ENCODE measurements at places on chromosomes 3 and 15.

GRCh38 chr3:10986592-10986991, 6.0 kb upstream of the SLC6A1 start:
- DNase-seq: no peak

DNA sequence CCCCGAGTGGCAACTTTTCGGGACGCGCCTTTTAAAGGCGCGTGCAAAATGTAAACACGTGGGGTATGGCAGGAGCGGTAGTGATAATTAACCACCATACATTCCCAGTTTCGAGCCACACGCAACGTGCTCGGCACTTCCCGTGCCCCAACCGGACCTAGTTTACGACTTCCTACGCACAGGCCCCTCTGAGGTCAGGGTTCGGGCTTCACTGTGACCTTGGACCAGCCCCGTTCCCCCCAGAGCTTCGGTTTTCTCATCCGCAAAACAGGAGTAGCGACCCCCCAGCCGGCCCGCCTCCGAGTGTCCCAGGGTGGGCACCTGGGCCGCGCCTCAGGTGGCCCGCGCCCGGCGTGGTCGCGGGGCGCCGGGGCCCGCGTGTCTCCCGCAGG, 451 bp downstream of the CHCHD4 start:
- DNase-seq: peak; percentile 73

DNA sequence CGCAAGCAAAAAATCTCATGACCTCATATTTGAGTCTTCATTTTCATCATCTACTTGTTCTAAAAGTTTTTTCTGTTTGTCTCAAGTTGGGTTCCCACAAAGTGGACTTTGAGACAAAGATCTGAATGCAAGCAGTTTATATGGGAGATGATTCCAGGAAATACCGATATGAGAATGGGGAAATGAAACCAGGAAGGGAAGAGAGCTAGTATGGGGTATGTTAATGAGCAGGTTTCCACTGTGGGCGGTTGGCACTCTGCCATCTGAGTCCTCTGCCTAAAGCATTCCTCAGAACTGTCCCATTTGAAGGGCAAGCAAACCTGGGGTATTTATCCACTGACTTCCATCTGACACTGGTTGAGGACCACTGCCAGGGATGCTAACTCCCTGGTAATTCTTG, 8.8 kb downstream of the ADPRH start:
- DNase-seq: peak; percentile 66

DNA sequence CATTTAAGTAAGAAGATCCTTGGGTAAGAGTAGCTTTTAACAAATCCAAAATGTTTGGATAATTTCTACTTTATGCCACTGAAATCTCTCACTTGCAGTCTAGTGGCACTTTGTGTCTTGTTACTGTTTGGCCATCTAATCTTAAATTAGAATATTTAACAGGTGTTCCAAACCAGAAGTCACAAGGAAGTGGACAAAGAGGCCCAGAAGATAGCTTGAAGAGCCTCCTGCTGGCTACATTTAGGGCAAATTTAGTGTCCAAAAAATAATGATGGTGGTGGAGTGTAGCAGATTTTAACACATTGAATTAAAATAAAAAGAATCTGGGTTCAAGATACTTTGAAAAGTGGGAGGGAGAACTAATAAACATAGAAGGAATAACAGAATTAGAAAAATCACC, 172.2 kb downstream of the GHSR start:
- no peak for DNase-seq

DNA sequence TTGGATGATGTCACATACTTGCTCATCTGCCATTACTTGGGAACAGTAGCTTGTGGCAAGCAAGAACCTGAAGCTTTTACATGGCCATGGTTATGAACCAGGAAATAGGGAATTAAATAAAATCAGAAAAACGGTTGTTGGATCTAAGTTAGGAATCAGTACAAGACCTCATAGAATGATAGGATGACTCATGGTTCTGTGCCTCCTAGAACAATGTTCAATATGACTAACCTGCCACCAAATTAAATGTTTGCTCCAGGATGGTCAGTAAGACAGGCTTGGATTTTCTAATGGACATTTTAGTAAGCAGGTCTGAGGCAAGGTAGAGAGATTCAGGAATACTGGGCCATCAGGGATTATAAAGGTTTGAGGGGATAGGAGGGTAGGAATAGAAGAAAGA, 218.9 kb downstream of the PLOD2 start:
- DNase-seq: no peak

- peak; percentile 29 for DNase-seq
Observed at GRCh38 chr15:49901996-49902684, 216.9 kb downstream of the ATP8B4 start.

DNA sequence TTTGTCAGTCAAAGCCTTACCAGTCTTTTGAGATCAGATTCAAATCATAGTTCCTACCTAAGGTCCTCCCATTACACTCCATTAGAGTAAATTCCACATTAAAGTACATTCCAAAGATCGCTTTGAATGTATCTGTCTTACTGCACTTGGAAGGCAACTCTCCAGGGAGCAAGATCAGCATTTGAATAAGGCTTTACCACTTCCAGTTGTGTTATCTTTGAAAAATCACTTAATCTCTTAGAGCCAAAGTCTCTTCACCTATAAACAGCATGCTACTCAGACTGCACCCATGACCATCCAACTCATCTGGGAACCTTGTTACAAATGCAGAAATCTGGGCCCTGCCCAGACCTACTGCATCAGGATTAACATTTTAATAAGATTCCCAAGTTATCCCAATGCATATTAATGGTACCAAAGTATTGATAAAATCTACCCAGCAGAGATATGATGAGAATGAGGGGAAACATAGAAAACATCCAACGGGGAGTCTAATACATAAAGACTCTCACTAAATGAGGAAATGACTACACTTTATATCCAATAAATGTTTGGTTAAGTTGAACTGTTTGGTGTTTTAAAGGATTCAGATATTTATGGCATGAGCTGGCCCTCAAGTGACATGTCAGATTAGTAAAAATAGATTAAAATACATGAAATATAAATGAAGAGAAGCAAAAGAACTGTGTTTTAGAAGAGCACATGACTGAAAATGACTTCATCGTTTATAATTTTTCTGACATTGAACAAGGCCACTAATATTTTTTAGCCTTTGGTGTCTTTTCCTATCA, 75.9 kb downstream of the TNIK start:
- no peak for DNase-seq

DNA sequence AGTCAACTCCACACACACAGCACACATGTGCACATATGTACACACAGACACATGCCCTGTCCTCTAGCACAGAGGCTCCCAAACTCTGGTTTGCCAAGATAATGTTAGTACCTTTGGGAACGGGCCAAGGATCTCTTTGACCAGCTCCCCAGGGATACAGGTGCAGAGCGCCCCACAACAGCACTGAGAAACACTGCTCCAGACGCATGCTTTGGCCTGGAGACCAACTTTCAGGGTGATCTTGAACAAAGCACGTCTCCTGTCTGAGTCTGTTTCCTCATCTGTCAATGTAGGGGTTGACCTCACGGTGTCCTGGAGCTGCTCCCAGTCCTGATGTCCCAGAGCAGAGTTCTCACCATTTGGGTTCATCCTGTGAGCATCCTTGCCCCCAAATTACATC, 15.9 kb upstream of the SKOR1 start:
- no peak for DNase-seq

GRCh38 chr3:129425619-129426018, 2.8 kb downstream of the EFCAB12 start:
- DNase-seq: no peak

DNA sequence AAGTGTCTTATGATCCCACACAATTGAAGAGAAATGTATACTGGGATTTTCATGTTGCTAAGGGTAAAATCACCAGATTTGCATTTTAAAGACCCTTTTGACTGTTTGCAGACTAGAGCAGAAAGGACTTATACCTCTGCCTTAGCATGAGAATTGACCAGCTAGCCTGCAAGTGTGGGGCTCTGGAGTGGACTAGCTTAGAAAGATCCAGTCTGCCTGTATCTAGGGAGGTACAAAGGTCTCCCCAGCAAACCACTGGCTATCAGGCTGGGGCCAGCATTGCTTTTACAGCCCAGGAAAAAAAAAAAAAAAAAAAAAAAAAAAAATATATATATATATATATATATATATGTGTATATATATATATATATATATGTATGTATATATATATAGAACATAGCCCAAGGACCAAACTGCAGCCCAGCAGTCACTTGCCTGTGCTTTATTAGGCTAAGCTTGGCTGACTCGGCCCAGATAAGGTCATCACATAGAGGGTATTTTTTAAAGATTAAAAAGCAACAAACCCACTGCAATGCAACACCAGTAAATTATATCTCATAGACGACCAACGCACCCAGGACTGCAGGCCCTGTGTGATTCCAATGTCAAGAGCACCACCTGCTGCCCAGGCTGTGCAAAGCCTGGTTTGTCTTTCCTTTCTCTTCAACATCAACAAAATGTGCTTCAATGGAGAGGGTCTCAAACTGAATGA, 63.7 kb downstream of the DCLK3 start:
- DNase-seq: peak; percentile 82

- DNase-seq: no peak
Observed at GRCh38 chr15:40746916-40747418, 8.1 kb downstream of the RMDN3 start.

DNA sequence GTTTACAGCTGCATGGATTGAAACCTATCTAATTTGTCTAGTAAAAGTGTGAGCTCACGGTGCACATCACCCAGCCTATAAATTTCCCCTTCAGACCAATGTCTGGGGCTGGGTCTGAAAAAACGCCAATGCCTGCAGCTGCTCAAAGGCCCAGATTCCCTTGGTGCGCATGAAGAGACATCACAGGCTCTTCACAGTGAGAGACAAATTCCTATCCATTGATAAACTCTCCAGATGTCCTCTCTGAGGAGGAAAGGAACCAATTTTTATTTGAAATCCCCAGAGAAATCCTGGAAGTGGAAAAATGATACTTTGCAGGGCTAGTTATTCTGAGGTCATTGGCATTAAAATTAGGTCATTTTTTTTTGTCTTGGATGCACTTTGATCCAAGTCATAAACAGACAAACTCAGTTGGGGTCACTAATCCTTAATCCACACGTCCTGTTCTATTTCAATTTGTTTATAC, 360.5 kb downstream of the EPHA3 start:
- DNase-seq: no peak

GRCh38 chr3:156120528-156121251, at the start of gene KCNAB1:
Gene KCNAB1, plus strand, starts transcription at chr3:156120578.
- DNase-seq: no peak

- no peak for DNase-seq
Observed at GRCh38 chr3:23856286-23856685, 50.5 kb downstream of the UBE2E1 start.

GRCh38 chr3:194483850-194484249, 3.0 kb downstream of the ATP13A3 start:
- DNase-seq: no peak

- DNase-seq: no peak
Observed at GRCh38 chr15:33198541-33198940, 4.0 kb upstream of the FMN1 start.

DNA sequence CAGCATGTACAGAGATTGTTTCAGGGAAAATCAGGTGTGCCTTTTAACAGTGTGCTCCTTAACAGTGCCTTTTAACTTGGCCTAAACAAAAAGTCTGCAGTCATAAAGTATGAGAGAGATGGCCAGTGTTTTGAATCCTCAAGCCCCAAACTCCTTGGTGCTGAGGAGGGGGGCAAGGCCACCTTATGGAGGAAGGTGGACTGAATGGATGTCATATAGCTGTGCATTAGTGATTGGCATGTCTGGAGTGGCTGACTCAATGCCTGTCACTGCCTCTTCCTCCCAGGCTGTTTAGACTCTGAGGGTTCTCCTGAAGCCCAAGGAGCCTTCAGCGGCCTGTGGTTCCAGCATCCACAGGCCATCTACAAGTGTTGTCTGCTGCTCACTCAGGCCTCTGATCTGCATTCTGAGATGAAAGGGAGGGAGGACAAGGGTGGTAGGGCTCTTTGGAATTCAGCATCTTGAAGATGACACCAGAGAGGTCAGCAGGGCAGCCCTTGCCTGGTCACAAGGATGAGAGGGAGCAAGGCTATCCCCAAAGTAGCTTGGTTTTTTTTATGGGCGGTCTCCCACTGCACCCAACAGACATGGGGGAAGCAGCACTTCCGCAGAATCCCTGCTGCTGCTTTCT, 1.5 kb downstream of the FOXL2NB start:
- no peak for DNase-seq

GRCh38 chr3:115018694-115019093, 128.4 kb downstream of the ZBTB20 start:
- no peak for DNase-seq

- no peak for DNase-seq
Observed at GRCh38 chr15:65914386-65914785, 45.1 kb downstream of the RAB11A start.

DNA sequence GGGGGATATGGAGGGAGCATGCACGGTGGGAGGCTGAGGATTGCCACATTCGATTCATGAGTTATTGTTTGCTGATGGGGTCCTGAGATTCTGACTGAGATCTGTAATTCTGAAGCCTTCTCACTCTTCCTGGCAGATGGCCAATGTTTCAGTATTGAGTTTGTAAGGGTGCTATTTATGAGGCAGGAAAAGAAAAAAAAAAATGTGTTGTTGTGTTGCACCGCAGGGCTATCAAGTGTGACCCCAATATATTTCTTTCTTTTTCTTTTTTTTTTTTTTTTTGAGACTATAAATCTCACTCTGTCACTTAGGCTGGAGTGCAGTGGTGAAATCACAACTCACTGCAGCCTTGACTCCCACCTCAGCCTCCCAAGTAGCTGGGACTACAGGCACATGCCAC, 3.2 kb upstream of the SENP2 start:
- no peak for DNase-seq

DNA sequence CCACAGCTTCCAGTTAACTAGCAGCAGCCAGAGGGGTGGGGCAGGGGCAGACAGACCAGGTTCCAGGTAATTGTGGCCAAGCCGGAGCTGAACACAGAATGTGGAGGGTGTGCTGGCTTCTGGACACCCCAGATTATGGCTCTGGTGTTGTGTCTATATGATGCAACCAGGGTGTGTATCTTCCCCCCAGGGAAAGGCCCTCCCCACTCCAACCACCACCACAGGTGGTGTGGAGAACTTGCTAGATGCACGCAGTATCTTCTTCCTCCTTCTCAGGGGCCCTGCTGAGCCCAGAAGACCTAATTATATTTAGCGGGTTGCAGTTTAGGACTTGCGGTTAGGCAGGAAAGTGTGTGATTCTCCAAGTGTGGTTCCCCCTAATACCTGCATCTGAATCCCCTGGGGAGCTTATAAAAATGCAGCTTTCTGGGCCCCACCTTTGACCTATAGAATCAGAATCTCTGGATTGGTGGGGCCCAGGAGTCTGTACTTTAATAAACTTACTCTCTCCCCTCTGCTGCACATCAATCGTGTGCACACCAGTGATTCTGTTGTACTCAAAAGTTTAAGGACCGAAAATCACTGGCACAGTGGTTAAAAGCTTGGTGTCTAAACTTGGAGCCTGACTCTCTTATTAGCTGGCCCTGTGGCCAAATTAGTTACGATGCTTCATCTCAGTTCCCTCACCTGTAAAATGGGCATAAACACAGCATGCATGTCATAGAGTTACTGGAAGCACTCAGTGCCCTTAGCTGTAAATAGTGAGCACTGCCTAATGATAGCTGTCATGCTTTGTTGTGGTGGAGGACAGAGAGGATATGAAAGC, 379.1 kb upstream of the PROK2 start:
- no peak for DNase-seq
